ENCODE measurements at places on chromosomes 6 and 20. TPM values are rescaled to one million over a fixed set of nuclear protein-coding genes. Genes with fewer than 3 reads are reported as not detected.

DNA sequence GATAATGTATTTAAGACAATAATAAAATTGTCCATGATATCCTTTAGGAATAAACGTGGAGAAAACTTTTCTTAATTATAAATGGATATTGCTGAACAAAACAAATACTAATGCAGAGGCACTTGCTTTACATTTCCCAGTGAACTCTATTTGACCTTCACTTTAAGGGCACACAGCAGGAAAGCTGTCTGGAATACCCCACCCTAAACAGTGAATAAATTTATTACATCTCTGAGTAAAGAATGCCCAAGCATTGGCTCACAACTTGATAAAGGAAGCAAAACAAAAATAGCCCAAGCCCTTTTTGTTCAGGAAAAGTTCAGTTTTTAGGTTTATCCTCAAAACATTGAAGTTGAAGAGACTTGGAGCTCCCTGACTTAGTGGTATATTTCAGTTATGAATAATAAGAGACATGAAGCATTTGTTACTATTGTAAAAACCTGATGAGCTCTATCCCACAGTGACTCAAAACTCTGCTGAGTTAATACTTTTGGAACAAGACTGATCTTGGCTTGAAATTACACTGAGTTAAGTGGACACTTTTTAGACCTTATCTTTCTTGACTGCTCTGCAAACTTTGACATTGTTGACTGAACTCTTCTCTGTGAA lies 353.9 kb downstream of the BCKDHB start:
- no peaks in the 10 kb centered on the region for H3K4me1 ChIP-seq
- H3K27ac ChIP-seq, result no peak overlapping the region
- no peaks in the 10 kb centered on the region for H3K36me3 ChIP-seq
- H3K27me3 ChIP-seq, result no peaks in the 10 kb centered on the region
- no peak overlapping the region for H3K4me3 ChIP-seq

GRCh38 chr6:56388415-56388755 lies 141.0 kb upstream of the COL21A1 start:
- H3K27me3 ChIP-seq, result no peaks in the 10 kb centered on the region
- H3K4me3 ChIP-seq, result no peak overlapping the region
- H3K27ac ChIP-seq, result no peak overlapping the region
- DNase-seq, result no peak
- H3K36me3 ChIP-seq, result no peaks in the 10 kb centered on the region

The PLG gene
- total RNA-seq, result not detected

DNA sequence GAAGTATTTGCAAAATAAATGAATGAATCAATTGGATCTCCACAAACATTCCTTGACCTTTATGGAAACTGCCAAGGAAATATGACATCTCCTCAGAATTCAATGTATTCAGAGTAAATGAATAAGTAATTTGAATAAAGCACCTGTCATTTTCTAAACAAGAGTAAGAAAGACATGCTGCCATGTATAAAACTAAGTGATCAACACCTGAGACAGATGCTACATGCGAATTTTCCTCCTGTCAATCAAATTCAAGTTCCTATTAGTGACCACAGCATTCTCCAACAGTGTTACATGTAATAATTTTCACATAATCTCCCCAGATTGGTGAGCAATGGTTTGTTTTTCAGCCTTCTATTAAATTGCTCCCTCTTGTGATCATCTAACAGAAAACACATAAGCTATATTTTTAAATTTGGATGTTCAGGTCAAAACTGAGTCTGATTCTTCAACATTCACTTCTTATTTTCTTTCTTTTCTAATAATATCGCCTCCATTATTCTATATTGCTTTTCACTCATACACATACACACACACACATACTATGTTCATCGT lies 163.2 kb upstream of the RNF217 start:
- no peak for DNase-seq
- no peaks in the 10 kb centered on the region for H3K27me3 ChIP-seq
- no peak overlapping the region for H3K4me3 ChIP-seq
- no peak overlapping the region for H3K27ac ChIP-seq
- H3K4me1 ChIP-seq, result no peaks in the 10 kb centered on the region
- no peaks in the 10 kb centered on the region for H3K36me3 ChIP-seq

DNA sequence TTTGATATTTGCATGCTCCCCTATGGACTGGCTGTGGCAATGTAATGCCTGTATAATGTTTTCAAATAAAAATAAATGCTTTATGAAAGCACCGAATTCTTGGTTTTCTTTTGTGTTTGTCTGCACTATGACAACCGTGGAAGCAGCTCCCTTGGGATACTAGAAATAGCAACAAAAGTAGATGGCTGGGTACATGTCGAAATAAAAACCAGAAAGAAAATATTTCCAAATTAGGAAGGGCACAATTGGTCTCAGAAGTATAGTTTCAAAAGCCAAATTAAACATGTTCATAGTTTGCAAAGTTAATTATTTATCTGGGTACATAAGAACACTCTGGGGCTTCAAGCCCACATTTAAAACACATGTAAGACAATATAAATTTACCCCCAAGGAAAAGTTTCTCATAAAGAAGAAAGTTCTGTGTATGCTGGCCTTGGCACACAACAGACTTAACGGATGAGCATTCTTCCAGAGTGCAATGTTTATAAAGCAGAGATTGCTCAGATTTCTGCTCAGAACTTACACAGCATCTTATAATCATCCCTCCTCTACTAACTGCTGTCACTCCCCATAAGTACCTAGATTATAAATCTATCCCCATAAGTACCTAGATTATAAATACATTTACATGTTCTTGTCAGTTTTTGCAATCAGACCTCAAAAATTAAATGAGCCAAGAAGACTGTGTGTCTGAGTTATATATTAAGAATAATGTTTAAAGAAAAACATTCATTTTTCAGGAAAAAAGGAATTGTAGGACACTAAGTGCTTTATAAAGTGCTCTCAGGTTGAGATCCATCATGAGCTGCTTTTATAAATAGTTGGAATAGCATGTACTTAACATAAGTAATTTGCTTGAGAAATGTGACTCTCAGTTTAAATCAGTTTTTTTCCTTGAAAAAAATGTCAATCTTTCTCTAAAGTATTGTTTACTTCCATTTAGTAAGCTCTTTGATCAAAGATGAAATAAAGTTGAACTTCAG lies 230.2 kb upstream of the PLN start:
- no peak overlapping the region for H3K27ac ChIP-seq
- no peak overlapping the region for H3K4me3 ChIP-seq
- no peaks in the 10 kb centered on the region for H3K36me3 ChIP-seq
- no peak for DNase-seq
- no peaks in the 10 kb centered on the region for H3K27me3 ChIP-seq

DNA sequence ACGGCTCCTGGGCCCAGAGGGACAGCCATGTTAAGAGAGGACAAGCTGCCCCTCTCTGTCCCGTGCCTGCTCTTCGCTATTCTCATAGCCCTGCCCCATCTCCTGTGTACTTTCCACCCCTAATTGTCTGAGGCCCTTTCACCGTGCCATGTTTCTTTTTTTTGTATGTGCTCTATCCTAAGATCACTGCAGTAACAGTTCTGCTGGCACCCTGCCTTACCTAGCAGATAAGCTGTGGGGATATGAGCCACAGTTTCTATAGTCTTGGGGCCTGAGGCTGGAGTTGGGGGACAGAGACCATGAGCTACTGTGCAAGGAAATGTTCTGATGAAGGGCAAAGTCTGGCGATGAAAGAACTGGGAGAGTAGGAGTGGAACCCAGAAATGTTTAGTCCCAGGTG lies 269.5 kb upstream of the CITED2 start:
- H3K4me1 ChIP-seq, result no peaks in the 10 kb centered on the region
- H3K4me3 ChIP-seq, result no peak overlapping the region
- H3K27ac ChIP-seq, result no peak overlapping the region
- no peaks in the 10 kb centered on the region for H3K36me3 ChIP-seq

GRCh38 chr6:155247618-155248007 lies 16.2 kb upstream of the CLDN20 start:
- no peaks in the 10 kb centered on the region for H3K4me1 ChIP-seq
- no peaks in the 10 kb centered on the region for H3K27me3 ChIP-seq
- H3K36me3 ChIP-seq, result peaks cover 6% of the 10 kb centered on the region
- H3K4me3 ChIP-seq, result no peak overlapping the region
- no peak overlapping the region for H3K27ac ChIP-seq
- no peak for DNase-seq

GRCh38 chr6:91438570-91438969 lies 851.7 kb upstream of the MAP3K7 start:
- no peaks in the 10 kb centered on the region for H3K27me3 ChIP-seq
- H3K4me1 ChIP-seq, result no peaks in the 10 kb centered on the region
- no peak for DNase-seq
- H3K4me3 ChIP-seq, result no peak overlapping the region

The DNMT3B gene
- 0.95 TPM for total RNA-seq

The VEGFA gene
- total RNA-seq, result 1.1 TPM

DNA sequence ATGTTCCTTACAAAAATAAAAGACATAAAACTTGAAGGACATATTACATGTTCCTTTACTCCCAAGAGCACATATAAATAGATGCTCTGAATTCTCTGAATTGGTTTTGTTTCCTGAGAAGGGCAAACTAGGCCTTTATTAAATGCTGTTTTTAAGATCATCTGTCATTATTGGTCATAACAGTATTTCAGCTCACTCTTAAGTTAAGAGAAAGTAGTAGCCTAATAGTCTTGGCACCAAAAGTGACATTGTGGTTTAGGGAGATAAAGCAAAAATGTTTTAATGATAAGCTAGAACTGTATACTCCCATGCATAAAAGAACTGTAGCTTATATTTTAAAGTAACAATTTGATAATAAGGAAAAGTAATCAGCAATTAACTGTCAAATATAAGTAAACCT lies 361.1 kb upstream of the PTCHD4 start:
- no peaks in the 10 kb centered on the region for H3K27me3 ChIP-seq
- H3K4me3 ChIP-seq, result no peak overlapping the region
- no peak overlapping the region for H3K27ac ChIP-seq

The PPP2R5D gene
- 35.1 TPM for total RNA-seq

- no peak overlapping the region for H3K4me3 ChIP-seq
- peak; percentile 46 for DNase-seq
- peaks cover 55% of the 10 kb centered on the region for H3K4me1 ChIP-seq
- peak overlapping the region; percentile 57 for H3K27ac ChIP-seq
Observed at GRCh38 chr6:31351401-31352309, 5.3 kb downstream of the HLA-B start.
